Tibial artery (tissue), 4 donors: ENCODE measurements at places on chromosomes 12 and 14.

DNA sequence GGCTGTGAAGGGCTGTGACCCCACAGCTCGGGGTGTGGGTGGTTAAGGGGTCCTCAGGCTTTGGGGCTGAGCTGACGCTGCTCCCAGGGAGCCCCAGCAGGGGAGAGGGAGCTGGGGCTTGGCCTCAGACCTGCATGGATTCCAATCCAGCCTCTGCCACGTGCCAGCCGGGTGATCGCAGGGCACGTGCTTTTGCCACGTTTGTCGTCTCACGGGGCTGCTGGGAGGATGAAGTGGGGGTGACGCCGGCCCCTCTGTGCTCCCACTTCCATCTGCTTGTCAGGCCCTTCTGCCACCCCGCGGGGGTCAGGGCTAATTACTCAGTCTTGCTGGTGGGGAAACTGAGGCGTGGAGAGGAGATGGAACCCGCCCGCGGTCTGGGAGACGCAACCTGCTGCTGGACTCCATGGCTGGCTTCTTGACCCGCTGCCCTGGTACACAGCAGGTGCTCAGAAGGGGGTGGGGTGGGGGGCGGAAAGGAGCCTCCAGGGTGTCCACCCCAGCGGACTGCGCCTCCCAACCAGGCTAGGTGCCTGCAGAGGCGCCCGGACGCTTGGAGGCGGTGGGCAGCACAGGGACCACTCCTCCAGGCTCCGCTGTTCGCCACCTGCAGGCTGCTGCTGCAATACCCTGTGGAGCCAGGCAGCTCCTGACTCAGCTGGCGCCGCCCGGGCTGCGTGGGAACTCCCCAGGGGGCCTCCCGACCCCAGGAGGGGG, 36.4 kb upstream of the PRIMA1 start:
- DNase-seq: no peak

DNA sequence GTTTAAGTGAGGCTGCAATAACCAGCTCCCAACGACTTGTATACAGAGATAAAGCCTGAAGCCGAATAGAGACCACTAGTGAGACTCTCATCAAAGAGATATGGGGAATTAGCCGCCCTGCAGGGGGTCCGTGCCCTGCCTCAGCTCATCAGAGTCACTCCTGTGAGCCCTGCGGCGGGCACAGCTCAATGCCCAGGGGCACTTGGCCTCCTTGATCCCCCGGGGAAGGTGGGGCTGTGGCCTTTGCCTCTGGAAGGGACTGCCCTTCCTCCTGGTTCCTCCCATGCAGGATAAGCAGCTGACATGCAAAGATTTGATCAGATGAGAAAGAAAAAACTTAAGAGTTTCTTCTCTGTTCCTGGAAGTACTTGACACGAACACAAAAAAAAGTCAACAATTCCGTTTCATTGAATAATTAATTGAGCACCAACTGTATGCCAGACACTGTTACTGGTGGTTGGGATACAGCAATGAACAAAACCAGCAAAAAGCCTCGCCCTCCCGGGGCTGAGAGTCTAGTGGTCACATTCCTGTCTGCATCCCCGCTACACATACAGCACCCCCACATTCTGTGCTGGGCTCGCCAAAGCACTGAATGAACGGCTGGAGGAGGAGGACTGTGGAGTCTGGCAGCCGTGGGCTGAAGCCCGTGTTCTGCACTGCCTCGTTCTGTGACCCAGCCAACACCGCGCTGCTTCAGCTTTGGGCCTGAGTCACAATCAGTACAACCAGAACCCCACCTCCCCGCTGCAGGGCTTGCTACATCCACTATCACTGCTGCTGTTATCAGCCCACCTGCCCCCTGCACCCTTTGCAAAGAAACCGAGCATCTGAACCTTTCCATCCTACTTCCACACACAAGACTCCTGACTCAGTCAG, 10.3 kb downstream of the TTC7B start:
- no peak for DNase-seq

DNA sequence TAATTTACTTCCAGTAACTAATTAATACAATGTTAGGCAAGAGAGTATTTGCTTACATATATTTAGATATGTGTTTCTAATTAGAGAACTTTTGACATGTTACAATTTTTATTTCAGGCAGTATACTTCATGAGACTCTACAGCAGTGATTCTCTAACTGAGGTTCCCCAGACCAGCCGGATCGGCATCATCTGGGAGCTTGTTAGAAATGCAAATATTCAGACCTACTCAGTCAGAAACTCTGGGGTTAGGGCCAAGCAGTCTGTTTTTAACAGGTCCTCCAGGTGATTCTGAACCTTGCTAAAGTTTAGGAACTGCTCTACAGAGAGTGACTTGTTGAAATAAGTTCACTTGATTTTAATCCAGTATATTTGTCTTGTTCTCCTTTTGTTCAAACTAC, 46.5 kb downstream of the ARID2 start:
- no peak for DNase-seq

DNA sequence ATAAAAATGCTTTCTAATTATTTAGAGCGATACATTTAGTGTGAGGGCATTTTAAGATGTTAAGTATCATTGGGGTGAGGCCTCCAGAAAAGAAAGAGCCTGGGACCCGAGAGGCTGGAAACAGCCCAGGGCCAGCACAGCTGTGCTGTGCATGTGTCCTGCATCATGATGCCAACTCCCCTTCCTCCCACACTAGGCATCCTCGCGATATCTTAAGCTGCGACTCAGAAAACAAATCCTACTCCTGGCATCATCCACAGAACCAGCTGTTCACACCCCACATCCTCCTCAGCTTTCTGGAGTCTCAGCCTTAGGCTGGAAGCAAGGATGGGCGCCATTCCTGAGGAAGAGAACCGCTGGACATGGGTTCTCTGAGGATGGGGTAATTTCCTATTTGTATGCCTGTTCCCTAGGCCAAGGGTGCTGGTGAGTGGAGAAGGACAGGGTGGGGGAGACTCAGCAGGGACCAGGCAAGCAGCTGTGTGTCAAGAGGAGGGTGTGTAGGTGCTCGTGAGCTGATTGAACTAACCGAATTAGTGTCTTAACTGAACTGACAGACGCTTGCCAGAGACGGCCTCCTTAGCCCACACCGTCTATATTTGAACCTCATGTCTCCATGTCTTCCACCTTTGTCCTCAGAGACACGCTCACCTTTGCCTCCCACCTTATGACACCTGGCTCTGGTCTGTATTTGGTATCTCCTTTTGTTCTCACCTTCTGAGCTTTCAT, 15.6 kb upstream of the MCRS1 start:
- DNase-seq: no peak

DNA sequence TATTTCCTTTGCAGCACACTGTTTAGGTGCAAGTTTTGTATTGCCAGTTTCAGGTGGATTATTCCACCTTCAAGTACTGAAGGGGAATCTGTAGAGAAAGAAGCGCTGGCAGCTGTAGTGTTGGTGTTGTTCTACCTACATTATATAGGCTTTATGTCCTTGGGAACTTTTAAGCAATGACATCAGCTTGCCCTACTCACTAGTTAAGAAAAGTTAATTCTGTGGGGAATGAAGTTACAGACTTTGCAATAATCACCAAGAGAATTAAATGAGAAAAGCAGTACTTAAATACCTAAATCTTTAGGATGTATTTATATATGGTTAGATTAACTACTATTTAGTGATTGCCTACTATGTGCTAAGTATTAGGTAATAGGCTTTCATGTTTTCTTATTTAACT, at the start of gene OR4E1:
OR4E1 (minus strand) TSS at position 101 of the 400 bp plus-strand sequence. CDS start 2,883 bp downstream, outside the sequence.
- no peak for DNase-seq

- DNase-seq: peak; percentile 16
Observed at GRCh38 chr14:68785534-68786490, 7.1 kb downstream of the ZFP36L1 start.

DNA sequence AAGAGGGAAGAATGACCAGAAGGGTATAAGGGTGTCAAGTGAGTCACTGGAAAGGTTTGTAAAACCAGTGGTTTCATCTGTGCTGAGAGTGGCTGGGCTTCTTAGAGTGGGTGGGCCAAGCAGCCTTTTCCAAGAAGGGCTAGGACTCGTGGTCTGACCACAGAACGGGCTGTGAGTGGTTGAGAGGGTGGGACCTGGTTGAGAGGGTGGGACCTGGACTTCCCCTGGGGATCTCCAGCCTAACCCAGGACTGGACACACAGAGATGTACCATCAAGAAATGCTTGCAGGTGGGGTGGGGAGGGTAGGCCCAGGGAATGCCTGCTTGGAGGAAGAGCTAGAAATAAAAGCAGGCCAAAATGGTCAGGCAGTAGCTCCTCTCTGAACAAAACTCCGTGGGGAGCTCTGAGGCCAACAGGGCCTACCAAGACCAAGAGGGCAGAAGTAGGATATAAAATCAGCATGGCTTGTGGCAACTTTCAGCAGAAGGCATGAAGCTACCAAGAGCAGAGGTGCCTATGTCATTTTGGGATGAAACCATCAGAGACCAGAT, 140.5 kb downstream of the FOXN3 start:
- peak; percentile 62 for DNase-seq

DNA sequence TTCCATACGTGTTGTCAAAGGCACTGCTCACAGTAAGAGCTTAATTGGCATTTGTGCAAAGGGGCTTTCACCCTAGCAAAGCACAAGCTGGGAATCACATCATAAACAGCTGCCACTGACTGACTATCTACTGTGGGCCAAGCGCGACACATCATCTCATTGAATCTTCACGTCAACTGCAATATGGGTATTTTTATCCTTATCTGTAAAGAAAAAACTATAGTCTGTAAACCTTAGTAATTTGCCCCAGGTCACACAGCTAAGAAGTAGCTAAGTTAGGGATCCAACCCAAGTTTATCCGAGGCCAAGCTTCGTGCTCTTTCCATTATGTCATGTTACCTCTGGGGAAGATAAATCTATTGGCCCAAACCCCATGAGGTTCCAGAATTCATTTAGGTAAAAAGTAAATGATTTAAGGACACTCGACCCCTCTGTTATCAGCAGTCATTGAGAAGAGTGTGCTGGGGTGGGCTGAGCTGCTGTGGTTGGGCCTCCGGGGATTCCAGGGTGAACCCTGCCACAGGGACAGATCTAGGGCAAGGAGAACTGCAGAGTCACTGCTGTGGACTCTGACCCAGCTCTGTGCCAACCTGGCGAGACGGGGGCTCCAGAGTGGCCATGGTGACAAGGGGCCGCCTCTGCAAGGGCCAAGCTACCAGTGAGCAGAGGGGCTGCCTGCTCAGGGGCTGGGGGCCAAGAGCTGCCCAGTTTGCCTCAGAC, 27.6 kb downstream of the NCKAP5L start:
- DNase-seq: no peak

DNA sequence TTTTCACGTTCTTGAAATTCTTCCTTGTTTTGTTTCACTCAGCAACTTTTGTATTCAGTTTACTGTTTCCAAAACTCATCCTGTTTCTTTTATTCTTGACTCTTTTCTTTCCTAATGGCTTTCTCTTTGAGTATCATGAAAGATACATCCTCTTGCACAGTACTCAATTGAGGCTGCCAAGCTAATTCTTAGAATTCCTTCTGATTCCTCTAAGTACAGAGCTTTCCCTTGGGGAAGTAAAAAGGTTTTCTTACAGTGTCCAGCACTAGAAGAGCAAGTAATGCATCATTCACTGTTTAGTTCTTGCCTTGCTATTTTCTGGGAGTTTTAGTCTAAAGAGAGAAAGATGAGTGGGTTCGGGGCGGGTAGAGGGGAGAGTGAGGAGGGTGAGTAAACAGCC, 154.1 kb downstream of the NEDD1 start:
- no peak for DNase-seq

DNA sequence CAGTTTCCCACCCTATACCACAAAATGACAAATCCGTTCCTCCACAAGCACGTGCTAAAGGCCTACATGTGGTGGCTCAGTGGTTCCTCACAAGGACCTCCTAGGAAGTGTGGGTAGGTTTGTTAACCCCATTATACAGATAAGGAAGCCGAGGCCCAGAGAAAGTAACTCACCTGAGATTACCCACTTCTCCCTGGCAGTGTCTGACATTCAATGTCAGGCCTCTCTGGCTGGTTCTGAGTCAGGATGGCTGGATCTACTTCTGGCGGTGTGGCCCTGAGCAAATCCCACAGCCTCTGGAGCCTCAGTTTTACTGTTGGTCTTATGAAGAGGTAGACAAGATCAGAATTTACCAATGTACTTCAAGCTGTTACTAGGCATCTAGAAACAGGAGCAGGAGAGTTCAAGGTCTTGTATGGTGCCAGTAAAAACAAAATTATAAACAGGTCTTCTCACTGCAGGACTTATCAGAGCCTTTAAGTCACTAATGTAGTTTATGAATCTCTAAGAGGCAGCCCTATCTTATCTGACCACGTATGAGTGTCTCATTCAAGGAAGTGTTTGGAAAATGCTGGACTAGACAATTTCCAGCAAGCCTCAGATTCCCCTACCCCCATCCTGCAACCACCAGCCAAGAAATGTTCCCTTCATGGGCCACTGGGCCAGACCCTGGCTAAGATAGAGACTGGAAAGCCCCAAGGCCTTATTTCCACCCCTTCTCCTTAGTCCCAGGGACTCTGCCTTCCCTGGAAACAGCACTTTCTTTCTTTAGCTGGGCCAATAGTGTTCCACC, 4.2 kb downstream of the HSPB8 start:
- no peak for DNase-seq

GRCh38 chr14:68380329-68380741, 412.5 kb downstream of the ZFP36L1 start:
- no peak for DNase-seq

- DNase-seq: no peak
Observed at GRCh38 chr12:132546647-132547046, 56.7 kb downstream of the FBRSL1 start.

DNA sequence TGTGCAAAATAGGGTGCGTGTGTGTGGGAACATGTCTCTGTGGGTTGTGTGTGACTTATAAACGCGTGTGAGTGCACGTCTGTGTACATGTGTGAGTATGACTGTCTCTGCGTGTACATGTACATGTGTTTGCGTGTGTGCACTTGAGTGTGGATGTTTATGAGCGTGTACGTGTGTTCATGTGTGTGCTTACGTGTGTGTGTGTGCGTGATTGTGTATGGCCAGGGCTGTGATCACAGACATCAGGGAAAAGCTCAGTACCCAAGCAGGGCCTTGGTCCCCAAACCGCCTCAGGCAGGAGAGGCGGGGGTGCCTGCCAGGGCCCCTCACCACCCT, 326.3 kb upstream of the DIO3 start:
- DNase-seq: no peak

DNA sequence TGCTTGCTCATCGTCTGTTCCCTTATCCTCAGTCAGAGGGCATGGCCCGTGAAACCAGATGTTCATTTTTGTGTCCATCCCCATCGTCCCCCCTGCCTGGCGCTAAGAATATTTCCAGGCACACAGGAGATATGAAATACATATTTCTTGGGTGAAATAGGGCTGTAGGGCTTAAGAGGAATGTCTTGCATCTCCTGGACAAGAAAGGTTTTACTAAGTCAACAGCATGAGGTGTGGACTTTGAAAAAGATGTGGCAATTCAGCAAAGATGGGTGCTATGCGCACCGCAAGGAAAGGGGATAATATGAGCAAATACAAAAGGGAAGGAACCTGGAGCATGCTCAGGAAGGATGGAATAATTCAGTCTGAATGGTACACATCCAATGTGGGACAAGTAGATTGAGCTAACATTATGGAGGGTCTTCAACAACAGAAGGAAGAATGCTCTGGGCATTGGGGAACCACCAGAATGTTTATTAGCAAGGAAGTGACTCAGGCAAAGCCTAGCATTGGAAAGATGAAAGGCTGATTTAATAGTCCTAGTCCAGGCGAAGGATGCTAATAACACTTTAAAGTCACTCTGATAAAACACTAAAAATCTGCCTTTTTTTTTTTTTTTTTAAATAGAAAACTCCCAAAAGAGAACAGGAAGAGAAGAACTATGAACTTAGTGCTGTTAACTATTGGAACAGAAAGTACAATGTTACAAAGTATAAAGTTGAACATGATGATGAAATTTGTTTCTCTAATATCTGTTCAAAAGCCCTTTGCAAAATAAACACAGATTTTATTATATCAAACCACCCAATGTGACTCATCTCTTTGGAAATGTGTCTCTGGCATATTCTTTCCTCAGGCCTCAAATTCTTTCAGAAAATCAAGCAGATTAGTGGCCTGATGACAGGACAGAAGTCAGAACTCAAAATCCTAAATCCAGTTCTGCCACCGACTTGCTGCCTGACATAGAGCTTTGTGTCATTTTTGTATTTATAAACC, 449.5 kb downstream of the BCAT1 start:
- DNase-seq: no peak
